ENCODE measurements at places on chromosomes 2 and 18.

DNA sequence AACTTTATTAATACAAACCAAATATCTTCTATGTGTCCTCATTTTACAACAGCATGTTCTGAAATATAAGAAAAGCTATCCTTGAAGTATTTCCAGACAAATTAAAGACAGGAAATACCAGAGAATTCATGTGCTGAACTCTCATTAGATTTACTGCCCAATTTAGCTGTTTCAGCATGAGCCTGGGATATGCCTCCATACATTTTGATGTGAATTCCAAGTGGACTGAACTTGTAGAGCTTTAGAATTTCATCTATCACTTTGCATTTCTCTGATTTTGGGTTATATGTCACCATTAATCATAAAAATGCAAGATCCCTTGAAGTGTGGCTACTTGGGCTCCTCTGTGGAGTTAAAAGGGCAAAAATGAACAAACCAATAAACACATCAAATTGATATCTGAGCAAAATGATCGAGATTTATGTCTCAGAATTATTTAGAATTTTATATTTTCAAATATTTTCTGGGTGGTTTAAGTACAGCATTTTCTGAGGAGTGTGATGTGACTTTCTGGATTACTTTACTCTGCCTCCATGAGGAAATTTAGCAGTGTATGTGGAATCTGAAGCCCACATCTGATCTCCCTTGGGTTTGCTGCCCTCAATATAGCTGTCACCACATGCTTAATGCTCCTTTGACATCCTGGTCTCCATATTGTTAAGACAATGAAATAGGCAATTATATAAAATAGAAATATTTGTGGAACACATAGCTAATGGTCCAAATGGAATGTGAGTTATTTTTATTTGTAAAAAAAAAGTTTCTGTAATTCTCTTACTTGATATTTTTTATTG, 206.6 kb upstream of the RBMS1 start:
- DNase-seq: no peak

- DNase-seq: no peak
These were observed 75.0 kb downstream of the SLC66A2 start for GRCh38 chr18:79876497-79876896.

- DNase-seq: peak; percentile 54
These were observed 1.2 kb downstream of the KIF5C start for GRCh38 chr2:148876202-148876594.

DNA sequence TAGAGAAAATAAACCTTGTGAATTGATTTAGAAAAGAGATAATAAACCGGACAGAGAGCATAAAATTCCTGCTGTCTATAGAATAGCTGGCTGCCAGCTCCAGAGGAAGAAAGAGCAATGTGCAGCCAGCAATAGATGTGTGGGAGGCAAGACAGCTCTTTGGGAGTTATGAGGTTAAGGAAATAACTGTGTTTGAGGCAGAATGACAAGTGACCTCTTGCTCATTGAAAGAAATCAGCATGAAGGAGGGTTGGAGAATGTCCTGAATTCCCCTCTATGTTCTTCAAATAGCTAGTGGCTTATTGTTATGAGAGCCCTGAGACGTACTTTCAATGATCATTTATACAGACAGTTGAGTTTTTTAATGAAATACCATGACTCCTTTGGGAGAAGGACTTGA, 1009.9 kb upstream of the NXPH2 start:
- no peak for DNase-seq

- no peak for DNase-seq
These were observed 220.3 kb downstream of the KLHL29 start for GRCh38 chr2:23605236-23605635.
